ENCODE measurements at places on chromosomes 7 and 10.

DNA sequence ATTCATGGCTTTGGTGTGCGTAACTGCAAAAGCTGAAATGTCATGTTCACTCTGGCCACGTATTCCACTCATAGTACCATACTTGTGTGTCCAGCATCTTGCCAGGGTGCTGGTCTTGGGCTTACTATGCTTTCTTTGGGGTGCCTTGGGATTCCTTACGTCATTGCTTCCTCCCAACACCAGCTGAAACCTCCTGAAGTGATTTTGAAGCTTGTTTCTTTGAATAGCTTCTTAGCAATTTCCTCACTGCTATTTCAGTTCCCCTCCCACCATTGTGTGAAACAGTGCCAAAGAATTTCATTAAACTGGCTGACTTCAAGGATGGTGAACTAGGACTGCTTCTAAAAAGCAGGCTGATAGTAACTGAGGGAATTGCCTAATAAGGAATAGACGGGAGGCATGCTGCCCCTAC lies 36.9 kb downstream of the ENTPD1 start:
- DNase-seq, result no peak

DNA sequence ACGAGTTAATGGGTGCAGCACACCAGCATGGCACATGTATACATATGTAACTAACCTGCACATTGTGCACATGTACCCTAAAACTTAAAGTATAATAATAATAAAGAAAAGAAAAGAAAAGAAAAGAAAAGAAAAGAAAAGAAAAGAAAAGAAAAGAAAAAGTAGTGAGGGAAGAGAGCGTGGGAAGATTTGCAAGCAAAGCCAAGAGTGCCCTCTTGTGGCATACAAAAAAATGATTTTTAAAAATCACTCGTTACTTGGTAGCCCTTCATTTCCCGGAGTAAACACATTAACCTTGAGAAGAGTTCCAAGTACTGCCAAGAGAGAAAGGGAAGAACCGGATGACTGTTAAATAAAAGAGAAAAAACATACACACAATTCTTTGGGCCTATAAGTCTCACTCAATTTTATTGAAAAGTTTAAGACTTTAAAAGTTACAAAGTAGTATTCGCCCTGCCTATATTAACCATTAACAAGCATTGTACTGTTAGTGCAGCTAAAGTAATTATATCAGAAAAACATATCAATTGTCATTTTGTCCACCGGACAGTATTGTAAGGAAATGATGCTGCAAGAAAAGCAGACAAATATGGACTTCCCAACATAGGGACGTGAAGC lies 6.2 kb upstream of the CH25H start:
- peak; percentile 18 for DNase-seq

DNA sequence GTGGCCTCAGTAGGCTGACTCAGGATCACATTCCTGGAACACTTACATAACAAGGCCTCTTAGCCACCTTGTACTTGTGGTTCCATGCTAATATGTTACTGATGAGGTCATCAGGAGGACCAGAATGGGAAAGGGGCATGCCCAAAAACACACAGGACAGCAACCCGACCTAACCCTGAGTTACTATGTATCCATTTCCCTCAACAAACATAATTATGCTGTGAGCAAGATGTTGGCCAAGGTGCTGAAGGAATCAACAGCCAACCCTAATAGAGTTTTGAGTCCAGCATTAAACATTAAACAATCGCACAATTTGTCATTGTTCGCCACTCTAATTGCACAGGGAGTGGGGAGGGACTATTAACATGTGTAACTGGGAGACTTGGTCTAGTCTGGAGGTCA lies 129.4 kb downstream of the PLPP4 start:
- DNase-seq, result no peak

- no peak for DNase-seq
These were observed 51.1 kb upstream of the C1GALT1 start for GRCh38 chr7:7131273-7131672.

- no peak for DNase-seq
These were observed 3.9 kb upstream of the MACC1 start for GRCh38 chr7:20220921-20221547.

DNA sequence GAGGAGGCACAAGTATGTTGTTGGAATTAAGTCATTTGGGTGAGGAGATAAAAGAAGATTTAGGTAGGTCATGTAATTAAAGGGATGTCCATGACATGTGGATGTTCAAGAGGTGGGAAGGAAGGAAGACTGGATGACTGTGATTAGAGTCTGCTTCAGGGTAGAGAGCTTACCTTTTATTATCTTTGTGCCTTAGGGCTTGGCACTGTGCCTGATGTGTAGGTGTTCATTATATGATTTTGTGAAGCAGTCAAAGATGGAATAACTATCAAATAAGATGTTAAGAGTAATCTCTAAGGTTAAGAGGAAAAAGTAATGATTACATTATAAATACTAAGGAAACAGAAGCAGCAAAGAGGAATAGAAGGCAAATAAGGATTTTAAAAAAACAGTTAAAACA lies 97.8 kb downstream of the CDK14 start:
- no peak for DNase-seq

GRCh38 chr10:113064039-113064438 lies 114.0 kb downstream of the TCF7L2 start:
- DNase-seq, result no peak

DNA sequence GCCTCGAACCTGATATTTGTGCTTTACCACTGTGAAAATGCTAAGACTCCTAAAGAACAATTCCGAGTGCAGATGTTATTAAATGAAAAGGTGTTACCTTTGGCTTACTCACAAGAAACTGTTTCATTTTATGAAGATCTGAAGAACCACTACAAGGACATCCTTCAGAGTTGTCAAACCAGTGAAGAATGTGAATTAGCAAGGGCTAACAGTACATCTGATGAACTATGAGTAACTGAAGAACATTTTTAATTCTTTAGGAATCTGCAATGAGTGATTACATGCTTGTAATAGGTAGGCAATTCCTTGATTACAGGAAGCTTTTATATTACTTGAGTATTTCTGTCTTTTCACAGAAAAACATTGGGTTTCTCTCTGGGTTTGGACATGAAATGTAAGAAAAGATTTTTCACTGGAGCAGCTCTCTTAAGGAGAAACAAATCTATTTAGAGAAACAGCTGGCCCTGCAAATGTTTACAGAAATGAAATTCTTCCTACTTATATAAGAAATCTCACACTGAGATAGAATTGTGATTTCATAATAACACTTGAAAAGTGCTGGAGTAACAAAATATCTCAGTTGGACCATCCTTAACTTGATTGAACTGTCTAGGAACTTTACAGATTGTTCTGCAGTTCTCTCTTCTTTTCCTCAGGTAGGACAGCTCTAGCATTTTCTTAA lies 47.7 kb downstream of the MINPP1 start:
- no peak for DNase-seq

DNA sequence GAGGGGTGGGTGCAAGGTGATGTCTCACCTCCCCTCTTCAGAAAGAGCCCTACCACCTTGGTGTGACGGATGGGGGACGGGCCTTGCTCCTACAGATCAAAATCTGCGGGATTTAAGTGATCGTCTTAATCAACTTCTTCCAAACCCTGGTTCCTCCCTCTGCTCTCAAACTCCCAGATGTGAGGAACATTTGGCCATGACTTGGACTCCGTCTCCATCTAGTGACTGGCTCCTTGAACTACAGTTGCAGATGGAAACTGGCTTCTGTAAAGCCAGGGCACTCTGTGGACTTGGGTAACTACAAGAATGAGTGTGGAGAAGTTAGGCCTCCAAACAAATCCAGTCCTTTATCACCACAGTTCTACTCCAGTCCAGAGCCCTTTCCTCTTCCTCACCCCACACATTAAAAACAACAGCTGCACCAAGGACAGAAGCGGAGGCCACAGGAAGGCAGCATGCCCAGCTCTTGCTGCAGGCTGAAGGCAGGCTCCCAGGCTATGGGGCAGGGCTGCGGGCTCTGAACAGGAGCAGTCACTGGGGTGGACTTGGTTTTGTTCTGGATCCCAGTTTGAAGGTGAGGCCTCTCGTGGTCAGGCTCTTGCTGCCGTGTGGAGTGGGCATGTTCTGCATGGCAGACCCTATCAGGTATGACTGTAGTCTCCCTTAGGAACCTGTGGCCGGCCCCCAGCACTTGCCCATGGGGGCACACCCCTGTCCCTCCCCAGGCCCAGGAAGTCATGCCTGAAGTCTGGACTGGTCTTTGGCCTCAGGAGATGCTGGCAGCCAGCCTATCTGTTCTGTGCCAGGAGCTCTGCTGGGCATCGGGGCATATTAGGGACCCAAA lies 79.4 kb downstream of the VWC2 start:
- peak; percentile 21 for DNase-seq

DNA sequence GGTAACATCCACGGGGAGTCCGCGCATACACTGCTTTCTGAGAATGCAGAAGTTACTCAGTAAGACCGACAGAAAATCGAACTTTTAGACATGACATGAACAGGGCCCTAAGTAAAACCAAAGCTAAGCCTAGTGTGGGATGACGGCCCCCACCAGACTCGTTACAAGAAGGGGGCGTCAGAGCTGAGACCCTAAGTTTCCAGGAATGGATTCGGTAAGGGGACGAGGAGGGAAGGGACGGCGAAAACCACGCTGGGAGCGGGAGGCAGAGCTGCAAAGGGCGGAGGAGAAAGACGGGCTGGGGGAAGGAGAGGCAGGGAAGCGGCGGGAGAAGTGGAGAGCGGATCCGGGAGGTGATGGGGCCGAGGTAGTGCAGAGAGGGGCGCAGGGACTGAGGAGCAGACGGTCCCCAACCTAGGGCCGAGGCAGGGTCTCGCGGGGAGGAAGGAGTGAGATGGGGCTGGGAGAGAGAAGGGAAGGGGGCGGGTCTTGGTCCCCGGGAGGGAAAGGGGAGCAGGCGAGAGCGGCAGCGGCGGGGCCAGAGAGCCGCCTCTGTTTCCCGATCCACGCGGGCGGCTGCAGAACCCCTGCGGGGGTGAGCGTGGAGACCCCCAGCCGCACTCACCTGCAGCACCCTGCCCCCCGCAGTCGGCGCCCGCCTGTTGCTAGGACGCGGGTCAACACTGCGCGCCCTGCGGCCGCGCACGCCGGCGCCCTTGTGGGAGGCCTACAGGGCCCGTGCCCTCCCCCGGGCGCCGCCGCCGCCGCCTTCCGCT lies 513 bp downstream of the ODAD2 start:
- DNase-seq, result peak; percentile 7

GRCh38 chr7:16028636-16029035 lies 342.2 kb upstream of the MEOX2 start:
- DNase-seq, result no peak

GRCh38 chr10:118583611-118584010 lies 11.8 kb downstream of the PRLHR start:
- DNase-seq, result no peak

DNA sequence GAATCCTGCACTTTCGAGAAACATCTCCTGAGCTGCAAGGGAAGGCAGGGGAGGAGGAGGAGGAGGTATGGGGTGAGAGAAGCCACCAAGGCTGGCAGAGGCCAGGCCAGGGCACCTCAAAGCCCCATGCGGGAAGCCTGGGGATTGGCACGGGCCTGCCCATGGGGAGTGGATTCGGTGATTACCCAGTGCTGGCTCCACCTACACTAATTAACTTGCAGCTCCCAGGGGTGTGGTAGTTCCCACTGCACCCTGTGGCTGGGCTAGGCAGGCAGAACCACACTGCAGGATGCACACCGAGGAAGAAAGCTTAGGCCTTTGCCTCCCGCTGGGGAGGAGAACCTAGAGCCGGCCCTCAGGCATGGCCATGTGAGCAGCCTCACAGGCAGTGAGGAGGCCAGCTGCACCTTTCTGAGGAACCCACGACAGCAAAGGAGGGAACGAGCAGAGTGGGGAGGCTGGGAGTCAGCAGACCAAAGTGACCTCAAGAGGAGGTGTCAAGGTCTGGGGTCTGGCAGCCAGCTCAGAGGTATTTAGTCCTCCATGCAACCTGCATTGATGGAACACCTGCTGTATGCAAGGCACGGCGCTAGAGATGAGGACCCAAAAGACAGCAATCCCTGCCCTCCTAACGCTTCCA lies 27.2 kb downstream of the GRID1 start:
- no peak for DNase-seq

DNA sequence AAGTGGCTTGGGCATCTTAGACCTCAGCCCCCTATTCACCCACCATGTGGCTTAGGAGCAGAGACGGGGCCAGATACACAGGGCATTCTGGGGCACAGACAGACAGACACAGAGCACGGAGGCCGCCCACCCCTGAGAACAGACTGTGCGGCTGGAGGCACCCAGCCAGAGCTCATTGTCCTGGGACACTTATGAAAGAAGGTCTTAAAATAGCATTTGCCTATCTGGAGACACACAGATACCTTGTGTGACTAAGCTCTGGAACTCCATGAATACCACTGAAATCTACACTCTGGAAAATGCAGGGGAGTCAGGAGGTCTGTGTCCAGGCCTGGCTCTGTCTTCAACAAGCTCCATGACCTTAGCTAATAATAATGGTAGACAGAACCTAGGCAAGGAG lies 41.4 kb upstream of the ADO start:
- no peak for DNase-seq

DNA sequence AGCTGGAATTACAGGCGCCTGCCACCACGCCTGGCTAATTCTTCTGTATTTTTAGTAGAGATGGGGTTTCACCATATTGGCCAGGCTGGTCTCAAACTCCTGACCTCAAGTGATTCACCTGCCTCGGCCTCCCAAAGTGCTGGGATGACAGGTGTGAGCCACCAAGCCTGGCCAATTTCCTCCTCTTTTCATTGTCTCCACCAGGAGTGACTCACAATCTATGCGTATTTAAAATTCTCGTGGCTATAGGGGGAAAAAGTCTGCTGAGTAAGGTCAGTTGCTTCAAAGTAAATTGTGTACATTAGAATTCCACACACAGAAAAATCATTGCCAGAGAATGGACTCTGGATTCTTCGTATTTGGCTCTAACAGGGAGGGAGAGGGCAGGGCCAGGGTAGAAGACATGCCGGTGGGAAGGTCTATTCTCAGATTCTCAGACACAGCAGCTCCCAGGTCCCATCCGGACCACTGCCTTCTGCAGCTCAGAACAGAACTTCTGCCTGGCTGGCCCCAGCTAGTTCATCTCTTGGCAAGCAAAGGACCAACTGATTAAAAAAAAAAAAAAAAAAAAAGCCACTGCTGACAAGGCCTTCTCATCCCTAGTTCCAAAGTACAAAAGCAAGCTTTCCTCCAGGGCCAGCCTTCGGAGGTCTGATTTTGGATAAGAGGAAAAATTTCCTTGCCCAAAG lies 22.2 kb downstream of the PSPH start:
- DNase-seq, result no peak

DNA sequence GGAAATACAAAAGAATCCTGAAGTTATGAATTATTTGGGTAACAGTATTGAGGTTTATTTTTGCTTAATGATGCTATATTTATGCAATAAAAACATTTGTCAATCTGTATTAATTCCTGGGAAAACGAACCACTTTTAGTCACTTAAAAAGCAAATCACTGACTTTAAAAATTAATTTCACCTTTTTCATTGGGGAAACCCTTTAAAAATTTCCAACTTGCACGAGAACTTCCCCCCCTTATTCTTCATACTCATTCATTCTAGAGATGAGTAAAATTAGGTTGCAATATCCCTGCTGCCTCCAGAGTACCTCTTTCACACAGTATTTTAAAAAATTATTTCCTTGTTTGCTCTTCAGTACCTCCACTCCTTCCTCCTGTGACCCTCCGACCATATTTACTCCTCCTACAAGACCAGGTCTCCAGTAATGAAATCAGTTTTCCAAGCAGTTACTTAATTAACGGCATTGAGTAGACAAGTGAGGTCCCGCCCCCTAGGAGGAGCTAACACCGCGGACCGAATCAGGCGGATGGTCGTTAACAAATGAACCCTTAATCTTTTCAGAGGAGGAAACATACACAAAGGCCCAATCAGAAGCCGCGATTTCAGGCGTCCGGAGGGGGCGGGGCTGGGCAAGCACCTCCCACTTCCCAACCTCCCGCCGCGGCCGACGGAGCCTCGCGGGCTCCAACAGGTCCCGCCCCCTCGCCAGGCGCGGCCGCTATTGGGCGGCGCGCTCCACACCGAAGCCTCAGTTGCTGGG lies 465 bp upstream of the TRIM24 start:
- DNase-seq, result peak; percentile 97

All from activated CD4-positive, alpha-beta T cell treated with anti-CD3 and anti-CD28 coated beads, Interleukin-2, amount 10 ng/mL, durations not matched to agents 7 days and 5 days (primary cell).